ENCODE measurements at places on chromosomes 16 and 17.
A peak's percentile ranks its signal among the peaks of the same experiment; 100 is the strongest.

- no peak for DNase-seq
These were observed 29.8 kb downstream of the KIAA0513 start for GRCh38 chr16:85057212-85057889.

DNA sequence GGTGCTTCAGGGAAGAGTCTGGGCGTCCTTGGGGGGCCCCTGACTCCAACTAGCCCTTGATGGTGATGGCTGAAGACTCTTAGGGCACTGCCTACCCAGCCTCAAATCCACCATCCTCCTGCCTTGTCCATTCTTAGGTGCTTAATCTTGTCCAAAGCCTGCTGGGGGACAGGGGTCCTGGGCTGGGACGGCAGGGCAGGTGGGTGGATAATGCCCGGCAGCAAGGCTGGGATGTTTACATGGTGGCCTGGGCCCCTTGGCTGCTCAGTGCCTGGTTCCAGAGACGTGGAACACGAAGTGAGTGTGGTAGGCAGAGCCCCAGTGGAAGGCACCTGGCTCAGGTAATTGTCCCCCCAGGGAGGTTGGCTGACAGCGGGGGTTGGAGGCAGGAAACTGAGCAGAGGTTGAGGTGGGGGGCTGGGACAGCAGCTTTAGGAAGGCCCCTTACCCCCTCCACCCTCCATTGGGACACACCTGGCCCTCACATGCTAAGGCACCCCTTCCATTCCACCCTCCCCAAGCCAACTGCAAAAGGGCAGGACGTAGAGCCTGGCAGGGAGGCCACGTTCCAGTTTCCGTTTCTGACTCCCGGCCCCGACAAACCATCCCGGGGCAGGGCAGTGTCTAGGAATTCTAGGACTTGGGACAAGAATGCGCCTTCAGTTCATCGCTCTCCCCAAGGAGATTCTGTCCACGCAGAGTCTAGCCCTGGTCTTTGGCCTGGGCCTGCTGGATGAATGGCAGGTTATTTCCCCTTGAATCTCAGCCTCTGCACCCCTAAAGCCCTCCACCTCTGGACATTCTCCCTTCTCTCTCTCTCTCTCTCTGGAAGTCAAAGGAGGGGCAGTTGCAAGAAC is 1.9 kb downstream of the FOXJ1 start:
- no peak for DNase-seq

DNA sequence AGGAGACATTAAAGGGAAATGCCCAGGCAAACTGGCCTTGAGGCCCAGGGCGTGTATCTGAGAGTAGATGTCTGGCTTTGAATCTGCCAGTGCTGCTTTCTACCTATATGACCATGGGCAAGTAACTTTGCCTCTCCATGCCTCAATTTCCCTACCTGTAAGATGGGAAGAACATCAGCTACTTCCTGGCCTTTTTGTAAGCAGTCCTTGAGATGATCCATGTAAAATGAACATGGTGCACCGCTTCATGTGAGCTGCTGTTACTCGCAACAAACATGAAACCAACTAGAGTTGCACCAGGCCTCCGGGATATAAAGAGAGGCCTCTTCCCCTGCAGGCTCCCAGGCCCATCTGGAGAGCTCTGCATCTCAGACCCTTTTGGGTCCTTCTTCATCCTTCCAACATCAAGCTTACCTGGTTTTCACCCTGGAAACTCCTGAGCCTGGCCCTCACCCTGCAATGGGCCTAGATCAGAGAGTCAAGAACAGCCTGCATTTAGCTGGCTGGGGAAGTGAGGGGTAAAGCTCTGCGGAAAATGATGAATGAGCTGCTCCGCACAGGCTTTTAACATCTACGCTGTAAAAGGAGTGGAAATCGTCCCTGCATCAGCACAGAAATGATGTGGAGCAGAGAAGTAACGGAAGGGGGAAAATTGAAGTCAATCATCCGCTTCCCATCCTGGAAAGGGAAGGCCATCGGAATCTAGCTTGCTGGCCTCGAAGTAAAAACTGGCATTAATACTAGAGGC is 2.3 kb upstream of the MYH11 start:
- DNase-seq, result no peak

GRCh38 chr16:78405833-78406232 is 306.4 kb downstream of the WWOX start:
- no peak for DNase-seq

DNA sequence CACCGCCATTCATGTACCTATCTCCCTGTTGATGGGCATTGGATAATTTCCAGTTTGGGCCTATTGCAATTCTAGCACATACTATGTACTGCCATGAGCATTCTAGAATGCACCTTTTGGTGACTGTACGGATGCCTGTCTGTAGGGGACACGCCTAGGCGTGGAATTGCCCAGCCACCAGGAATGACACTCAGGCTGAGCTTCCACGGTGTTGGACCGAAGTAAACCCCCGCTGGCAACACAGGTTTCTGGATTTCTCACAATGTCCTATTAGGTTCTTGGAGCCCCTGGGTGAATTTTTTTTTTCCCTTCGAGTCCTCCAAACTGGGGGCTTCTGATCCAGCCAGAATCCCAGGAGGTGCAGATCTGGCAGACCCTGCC is 146.6 kb downstream of the IRF8 start:
- no peak for DNase-seq

DNA sequence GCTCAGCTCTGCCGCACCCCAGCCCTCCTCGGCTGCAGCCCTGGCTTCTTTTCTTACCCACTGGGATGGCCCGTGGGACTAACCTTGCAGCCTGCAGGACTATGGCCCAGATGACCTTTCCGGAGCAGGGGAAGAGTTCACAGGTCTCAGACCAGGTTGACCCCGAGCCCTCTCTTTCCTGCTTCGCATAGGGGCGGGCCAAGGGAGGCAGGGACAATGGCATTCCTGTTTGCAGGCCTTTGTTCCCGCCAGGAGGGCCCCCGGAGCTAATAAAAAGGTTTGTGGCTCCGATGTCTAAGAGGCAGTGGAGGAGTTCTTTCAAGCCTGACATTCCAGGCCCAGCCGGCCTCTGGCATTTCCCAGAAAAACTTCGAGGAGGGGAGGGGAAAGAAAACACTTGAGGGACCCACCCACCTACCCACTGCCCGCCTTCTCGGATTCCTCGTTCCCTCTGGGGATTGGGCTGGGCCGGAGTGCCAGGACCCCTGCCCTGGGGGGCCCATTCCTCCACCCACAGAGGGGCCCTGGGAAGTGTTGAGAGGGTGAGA is 5.8 kb upstream of the SOCS3 start:
- no peak for DNase-seq

DNA sequence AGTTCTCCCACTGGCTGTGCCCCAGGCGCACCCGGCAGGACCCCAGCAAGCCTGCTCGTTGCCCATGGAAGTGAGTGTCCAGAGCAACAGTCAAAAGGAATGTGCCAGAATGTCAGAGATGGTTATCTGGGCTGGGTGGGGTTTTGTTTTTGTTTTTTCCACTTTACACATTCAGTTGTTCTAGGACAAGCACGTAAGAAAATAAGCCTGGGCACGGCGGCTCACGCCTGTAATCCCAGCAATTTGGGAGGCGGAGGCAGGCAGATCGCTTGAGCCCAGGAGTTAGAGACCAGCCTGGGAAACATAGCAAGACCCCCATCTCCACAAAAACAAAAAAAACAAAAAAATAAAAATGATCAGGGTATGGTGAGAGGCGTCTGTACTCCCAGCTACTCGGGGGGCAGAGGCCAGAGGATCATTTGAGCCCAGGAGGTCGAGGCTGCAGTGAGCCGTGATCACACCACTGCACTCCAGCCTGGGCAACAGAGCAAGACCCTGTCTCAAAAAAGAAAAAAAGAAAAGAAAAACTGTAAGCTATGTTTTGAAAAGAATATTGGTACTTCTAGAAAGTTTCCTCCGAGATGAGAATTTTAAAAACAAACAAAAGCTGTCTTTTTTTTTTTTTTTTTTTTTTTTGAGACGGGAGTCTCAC is 8.3 kb downstream of the NDUFAF8 start:
- no peak for DNase-seq

GRCh38 chr16:85926370-85926769 is 27.4 kb downstream of the IRF8 start:
- no peak for DNase-seq

GRCh38 chr17:81097134-81097942 is 62.4 kb downstream of the BAIAP2 start:
- peak; percentile 81 for DNase-seq

- DNase-seq, result no peak
These were observed at the start of gene PRM1 for GRCh38 chr16:11280616-11281522. PRM1 (minus strand) TSS chr16:11281330; CDS start chr16:11281238, 92 bp downstream.

DNA sequence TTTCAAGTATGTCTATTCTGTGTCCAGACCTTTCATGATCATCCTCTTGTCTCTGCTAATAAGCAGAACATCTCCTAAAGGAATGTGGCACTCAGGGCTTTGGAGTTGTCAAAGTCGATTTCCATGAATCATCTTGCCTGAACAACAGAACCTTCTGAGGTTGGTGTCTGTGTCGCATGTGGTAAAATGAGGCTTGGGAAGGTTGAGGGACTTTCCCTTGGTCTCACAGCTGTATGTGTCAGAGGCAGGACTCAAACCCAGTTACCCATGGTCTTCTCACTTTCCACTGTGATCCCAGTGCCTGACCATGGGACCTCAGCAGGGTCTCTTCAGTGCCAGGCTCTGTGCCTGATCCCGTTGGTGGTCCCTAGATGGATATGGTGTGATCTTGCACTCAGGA is 4.2 kb upstream of the GPRC5B start:
- DNase-seq, result no peak

DNA sequence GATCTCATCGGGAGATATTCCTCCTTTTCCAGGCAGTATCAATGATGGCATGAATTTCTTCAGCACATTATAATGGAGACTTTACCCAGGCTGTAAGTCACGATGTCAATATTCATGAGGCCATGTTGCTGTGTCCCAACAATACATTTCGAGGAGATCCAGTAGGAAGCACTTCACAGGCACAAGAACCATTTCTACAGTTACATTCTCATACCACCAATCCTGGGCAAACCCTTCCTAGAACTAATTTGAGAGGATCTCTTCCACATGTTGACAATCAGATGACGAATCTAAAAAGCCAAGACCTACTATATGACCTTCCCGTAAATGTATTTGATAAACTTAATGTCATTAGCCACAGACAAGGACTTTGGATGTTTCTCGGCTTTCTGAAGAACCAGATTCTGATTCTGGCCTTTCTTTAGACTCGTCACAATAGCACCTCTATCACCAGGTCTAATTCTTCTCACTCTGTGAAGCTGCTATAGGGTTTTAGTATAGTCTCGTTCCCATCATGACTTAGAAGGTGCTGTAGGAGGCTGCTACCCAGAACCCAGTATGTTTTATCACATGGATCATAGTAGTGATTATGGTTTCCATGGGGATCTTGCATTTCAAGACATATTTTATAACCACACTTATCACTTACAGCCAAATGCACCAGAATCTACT is 40.2 kb downstream of the C16orf87 start:
- no peak for DNase-seq

DNA sequence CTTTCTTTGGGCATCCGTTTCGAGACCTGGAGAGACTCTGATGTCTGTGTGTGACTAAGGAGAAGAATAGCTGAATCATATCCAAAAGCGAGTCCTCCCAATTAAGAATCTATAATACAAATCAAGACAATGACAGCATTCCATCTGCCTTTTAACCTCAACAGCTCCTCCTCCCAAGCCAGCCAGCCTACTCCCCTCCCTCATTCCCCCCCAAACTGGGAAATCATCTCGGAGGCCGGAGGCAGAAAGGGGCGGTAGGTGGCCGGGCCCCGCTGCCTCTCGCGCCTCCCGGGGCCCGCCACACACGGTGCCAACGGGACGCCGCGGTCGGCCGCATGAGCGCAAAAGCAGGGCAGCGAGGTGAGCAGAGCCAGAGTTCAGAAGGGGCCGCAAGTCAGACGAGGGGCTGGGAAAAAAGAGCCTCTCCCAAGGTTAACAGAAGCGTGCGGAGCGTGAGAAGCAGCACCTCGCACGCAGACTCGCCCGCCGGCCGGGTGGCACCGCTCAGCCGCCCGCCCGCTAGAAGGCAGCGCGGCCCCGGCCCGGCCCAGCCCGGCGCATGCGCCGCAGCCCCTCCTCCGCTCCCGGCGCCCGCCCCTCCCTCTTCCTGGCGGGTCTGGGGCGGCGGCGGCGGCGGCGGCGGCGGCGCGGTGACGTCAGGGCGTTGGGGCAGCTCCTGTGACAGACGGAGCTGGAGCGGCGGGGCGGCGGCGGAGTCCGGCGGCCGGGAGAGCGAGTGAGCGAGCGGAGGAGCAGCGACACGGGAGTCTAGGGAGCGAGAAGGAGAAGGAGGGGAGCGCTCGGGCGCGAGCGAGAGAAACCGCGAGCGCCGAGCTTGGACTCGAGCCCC is at the start of gene PAFAH1B1:
TSS of gene PAFAH1B1 (plus strand) at position 684 of the 850 bp plus-strand sequence. CDS start 44,635 bp downstream, outside the sequence.
- peak; percentile 93 for DNase-seq

- no peak for DNase-seq
These were observed 9.9 kb downstream of the NXPH3 start for GRCh38 chr17:49585422-49586027.

DNA sequence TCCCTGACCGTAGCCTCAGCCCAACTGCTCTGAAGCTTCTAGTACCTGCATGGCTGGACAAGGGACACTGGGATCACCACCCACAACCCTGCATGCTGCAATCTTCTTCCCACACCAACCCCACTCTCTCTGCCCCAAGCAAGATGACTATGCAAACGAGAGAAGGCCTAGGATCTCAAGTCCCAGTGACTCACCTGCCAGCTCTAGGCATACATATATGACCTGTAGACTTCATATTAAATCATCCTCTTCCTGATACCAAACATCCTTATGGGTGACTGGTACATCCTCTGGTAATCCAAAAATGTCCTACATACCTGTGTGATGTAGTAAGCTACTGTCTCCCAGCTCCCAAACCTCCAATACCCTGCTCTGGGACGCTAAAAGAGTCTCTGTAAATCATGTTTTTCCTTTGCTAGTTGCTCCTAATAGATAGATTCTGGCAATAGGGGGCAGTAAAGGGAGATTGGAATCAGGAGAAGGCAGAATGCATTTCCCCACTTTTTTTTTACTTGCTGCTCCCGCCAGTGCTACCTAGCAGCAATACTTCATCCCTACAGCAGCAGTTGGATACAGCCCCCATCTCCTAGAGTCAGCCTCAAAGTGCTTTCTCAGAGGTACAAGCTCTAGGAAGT is 43.4 kb upstream of the SOX9 start:
- no peak for DNase-seq

GRCh38 chr17:65370669-65371131 is 190.7 kb downstream of the AXIN2 start:
- no peak for DNase-seq

DNA sequence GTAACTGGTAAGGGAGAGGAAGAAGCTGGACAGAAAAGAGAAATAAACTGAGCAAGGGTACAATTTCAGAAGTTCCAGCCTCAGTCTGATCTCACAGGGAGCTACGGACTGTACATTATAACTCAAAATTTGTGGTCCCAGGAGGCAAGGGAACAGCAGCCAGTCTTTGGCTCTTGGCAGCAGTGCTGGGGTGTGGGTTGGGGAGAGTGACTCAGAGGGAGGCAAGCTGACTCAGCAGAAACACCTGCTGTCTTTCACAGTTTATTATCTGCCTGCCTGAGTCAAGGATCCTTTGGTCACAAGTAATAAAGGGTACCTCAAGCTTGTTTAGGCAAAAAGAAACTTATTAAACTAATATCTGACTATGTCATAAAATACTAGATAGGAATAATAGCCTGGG is 73.5 kb upstream of the KIF2B start:
- DNase-seq, result no peak

GRCh38 chr17:78267253-78268073 is 36.0 kb downstream of the TMEM235 start:
- no peak for DNase-seq

GRCh38 chr17:5695480-5695879 is 111.2 kb upstream of the NLRP1 start:
- DNase-seq, result no peak

- no peak for DNase-seq
These were observed 6.9 kb downstream of the MIEF2 start for GRCh38 chr17:18267366-18267765.

GRCh38 chr17:63124536-63124935 is 158.5 kb downstream of the TANC2 start:
- DNase-seq, result no peak
